Stimulated activated naive B cell treated with anti-CD40 and anti-IgM and Interleukin-4, amounts not matched to agents 10 μg/mL and 1 μg/mL and 100 μg/mL, for 72 hours (primary cell): ENCODE measurements at places on chromosomes 3 and 15.
A peak's percentile ranks its signal among the peaks of the same experiment; 100 is the strongest.

DNA sequence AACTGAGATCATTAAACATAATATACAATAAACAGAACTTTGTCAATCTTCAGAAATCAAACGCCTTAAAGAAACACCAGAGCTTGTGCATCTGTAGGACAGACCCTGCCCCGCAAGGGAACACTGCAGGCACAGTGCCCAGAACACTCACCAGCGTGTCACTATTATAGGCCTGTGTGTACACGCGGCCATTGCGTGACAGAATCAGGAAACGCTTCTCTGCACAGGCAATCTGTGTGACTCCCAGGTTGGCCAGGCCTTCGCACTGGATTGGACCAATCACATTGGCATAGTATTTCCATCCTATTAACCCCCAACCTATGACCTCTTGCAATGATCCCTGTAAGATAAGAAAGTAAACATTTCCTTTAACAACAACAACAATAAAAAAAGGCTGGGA, 52.9 kb downstream of the HERC2 start:
- no peak overlapping the region for H3K27ac ChIP-seq
- H3K27me3 ChIP-seq, result no peaks in the 10 kb centered on the region
- H3K4me1 ChIP-seq, result peaks cover 13% of the 10 kb centered on the region
- no peak for DNase-seq
- no peak overlapping the region for H3K4me3 ChIP-seq

- H3K4me1 ChIP-seq, result no peaks in the 10 kb centered on the region
- H3K27me3 ChIP-seq, result no peaks in the 10 kb centered on the region
- no peak overlapping the region for H3K27ac ChIP-seq
- no peak overlapping the region for H3K4me3 ChIP-seq
- no peaks in the 10 kb centered on the region for H3K36me3 ChIP-seq
- DNase-seq, result no peak
These were observed 392.8 kb downstream of the OCA2 start for GRCh38 chr15:27706300-27706699.

GRCh38 chr15:58932710-58933280, 684 bp downstream of the SLTM start:
- no peak for DNase-seq
- no peaks in the 10 kb centered on the region for H3K27me3 ChIP-seq
- peaks cover 14% of the 10 kb centered on the region for H3K4me1 ChIP-seq

GRCh38 chr3:159356606-159357005, 554.8 kb downstream of the MFSD1 start:
- H3K4me1 ChIP-seq, result no peaks in the 10 kb centered on the region
- no peaks in the 10 kb centered on the region for H3K27me3 ChIP-seq
- no peak overlapping the region for H3K4me3 ChIP-seq
- H3K27ac ChIP-seq, result no peak overlapping the region
- H3K36me3 ChIP-seq, result no peaks in the 10 kb centered on the region

- DNase-seq, result no peak
- no peak overlapping the region for H3K27ac ChIP-seq
These were observed 234.3 kb downstream of the GAP43 start for GRCh38 chr3:115857518-115858136.

DNA sequence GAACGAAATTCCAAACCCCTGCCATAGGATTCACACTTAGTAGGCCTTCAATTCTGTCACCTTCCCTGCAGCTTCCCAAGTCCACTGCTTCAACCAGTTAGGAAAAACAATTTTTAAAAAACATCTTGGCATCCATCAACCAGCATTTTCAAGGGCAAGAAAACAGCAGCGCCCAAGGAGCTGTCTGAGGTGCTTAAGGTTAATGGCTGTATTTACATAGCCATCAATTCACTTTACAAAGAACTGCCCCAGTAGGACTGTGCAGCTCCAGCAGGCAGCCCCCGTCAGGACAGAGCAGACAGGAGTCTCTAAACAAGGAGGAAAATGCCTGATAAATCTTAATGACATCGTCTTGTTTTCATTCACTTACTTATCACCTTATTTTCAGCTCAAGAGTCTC, 13.3 kb downstream of the TAFA4 start:
- no peak overlapping the region for H3K27ac ChIP-seq
- H3K4me3 ChIP-seq, result no peak overlapping the region
- no peaks in the 10 kb centered on the region for H3K4me1 ChIP-seq
- DNase-seq, result no peak

DNA sequence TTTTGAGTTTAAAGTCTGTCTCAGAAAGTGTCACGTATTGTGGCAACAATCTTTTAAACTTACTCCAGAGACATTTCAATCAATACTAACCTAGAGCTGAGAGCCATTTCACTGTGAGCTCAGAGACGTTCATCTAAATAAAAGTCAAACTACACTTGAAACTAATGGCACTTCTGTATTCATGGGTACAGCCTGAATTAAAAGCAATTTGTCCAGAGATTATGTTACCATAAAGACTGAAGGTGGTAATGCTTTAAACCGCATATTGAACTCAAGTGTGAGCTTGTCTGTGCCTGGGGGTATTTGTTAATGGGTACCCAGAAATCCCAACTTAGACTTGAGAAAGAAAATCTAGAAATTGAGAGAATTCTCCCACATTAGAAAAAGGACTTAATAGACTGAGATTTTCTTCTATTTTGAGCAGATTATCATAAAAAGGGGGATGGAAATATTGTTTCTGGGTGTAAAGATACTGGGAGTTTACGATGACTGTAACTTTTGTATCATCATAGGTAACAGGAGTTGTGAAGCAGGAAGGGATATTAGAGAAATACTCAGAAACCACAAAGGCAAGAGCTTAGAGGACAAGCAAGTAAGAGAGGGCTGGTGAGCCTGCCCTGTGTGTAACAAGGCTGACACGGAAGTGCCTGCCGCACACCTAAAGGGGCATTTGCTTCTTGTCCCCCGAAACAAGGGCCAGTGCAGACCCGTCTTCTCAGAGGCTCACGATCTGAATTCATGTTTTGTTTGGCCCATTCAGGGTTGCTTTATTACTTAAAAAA, 36.9 kb downstream of the LRIG1 start:
- peaks cover 12% of the 10 kb centered on the region for H3K27me3 ChIP-seq
- H3K36me3 ChIP-seq, result peaks cover 4% of the 10 kb centered on the region
- H3K4me1 ChIP-seq, result peaks cover 8% of the 10 kb centered on the region
- DNase-seq, result no peak

GRCh38 chr15:41965441-41966413, 6.6 kb downstream of the EHD4 start:
- no peak for DNase-seq
- peak overlapping the region; percentile 51 for H3K4me3 ChIP-seq
- peaks cover 53% of the 10 kb centered on the region for H3K36me3 ChIP-seq
- no peaks in the 10 kb centered on the region for H3K27me3 ChIP-seq

- no peaks in the 10 kb centered on the region for H3K4me1 ChIP-seq
- no peaks in the 10 kb centered on the region for H3K36me3 ChIP-seq
- H3K27ac ChIP-seq, result no peak overlapping the region
- no peak for DNase-seq
- no peaks in the 10 kb centered on the region for H3K27me3 ChIP-seq
These were observed 331.8 kb downstream of the ZIC1 start for GRCh38 chr3:147740928-147741327.

GRCh38 chr3:127762077-127762786, 60.1 kb downstream of the MGLL start:
- H3K36me3 ChIP-seq, result peaks cover 47% of the 10 kb centered on the region
- peak overlapping the region; percentile 72 for H3K4me3 ChIP-seq
- peaks cover 28% of the 10 kb centered on the region for H3K4me1 ChIP-seq
- no peaks in the 10 kb centered on the region for H3K27me3 ChIP-seq
- peak overlapping the region; percentile 93 for H3K27ac ChIP-seq

DNA sequence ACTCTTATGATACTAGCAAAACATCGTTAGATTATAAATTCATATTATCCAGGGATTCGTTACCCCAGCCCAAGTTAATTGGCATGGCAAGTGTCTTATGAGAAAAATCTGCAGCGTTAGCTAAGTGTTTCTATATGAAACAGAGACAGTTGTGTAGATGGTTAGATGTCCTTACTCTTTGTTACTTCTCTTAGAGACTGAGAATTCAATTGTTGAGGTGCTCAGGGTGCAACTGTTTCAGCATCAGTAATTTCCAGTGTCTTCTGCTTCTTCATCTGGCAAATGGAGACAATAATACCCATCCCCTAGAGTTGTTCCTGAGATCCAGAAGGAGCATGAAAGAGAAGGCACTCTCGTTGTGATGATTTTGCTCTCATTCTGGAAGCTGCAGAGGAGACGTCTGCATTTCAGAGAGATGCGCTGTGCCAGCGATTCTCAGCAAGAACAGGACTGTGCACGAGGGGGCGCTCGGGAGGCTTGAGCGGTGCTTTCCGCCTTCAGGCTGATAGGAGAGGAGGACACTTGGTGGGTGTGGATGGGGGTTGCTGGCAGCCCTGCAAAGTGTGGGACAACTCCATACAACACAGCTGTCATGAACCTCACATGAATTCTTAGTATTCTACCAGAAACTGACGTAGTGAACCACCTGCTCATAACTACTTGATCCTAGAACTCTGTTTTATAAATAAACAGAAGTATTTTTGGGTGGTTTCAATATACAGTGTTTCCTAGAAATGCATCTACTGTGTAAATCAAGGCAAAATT, 39.7 kb upstream of the SPSB4 start:
- DNase-seq, result peak; percentile 35
- no peak overlapping the region for H3K27ac ChIP-seq
- no peaks in the 10 kb centered on the region for H3K36me3 ChIP-seq
- H3K27me3 ChIP-seq, result peaks cover 21% of the 10 kb centered on the region
- no peak overlapping the region for H3K4me3 ChIP-seq
